T-helper 9 cell (primary cell): ENCODE measurements at places on chromosomes 6 and 20.

DNA sequence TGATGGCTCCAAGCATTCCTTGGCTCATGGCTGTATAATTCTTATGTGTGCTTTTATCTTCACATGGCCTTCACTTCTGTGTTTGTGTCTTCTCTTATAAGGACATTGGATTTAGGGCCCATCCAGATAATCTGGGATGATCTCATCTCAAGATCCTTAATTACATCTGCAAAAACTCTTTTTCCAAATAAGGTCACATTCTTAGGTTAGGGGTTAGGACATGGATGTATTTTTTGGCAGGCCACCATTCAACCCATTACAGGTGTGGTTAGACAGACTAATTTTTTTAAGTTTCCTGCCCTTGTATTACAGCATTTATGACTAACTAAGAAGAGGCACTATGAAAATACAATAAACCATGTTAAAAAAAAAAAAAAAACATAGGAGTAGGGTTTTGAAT is 254.0 kb downstream of the TPBG start:
- no peak for DNase-seq

DNA sequence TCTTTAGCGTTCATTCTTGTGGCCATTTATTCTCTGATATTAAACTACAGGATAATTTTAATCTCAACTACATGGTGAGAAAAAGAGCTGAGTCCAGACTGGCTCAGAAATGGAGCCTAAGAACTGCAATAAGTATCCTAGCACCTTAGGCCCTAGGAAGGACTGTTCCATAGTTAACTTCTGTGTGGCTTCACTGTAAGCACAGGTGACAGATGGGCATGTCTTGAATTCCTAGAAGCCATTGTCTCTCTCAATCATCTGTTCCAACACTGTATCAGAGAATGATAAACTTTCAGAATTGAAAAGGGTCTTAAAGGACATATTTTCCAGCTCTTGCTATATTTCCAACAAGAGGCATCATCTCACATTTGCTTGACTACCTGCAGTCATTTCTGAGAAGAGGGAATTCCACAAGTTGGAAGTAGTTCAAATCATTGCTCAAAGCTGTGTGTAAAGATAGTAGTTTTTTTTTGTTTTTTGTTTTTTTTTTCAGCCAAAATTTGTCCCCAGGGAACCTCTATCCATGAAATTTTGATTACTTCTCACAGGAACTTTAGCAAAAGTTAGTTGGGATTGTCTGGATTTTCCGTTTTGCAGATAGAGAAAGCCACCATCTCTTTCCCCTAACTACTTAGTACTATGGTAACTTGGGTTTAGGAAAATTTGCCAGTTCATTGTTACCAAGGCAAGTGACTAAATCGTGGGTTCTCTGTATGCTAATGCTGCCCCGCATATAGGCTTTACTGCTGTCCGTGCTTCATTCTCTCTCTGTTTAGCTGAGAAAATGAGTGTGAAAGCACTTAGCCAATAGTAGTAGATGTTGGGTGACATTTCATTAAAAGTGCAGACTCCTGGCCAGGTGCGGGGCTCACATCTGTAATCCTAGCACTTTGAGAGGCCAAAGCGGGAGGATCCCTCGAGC is 47.2 kb downstream of the KCNS1 start:
- no peak for DNase-seq

- DNase-seq = no peak
Measured at GRCh38 chr6:45487645-45488044, 109.9 kb upstream of the SUPT3H start.

- no peak for DNase-seq
Measured at GRCh38 chr6:104750449-104750848, 109.3 kb downstream of the HACE1 start.

- no peak for DNase-seq
Measured at GRCh38 chr6:136716917-136717715, 75.2 kb downstream of the MAP3K5 start.

DNA sequence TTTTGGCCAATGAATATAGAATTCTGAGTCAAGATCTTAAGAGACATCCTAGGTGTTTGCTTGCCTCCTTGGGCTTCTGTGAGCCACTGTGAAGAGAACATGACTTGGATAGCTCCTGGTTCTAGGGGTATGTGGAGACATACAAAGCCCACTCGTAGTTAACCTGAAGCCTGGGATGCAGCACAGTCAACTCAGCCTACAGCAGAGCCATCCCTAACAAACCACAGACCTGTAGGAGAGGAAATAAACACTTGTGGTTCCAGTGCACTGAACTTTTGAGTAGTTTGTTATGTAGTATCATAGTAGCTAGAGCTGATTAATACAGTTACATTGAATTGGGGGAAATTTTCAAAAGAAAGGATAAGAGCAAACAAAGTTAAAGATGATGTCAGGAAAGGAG is 474.4 kb upstream of the HSF2 start:
- no peak for DNase-seq

- DNase-seq = no peak
Measured at GRCh38 chr20:38167851-38168760, 3.0 kb upstream of the TGM2 start.

GRCh38 chr6:28758046-28758817 is 165.6 kb downstream of the TRIM27 start:
- no peak for DNase-seq

DNA sequence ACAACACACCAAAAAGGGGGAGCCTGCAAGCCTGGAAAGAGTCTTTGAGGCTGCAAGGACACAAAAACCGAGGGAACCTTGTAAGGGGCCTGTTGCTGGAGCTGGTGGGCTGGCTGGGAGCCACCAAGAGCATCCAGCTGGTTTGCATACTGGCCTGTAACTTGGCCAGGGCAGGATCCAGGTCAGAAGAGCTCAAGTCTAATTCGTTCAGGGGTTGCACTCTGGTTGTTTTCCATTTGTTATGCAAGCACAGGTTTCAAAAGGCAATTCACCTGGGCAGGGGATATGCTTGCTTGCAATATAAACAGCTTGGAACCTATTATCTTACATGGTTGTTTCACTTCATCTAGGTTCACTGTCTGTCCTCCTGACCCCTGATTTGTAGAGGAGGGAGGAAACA is 98.3 kb upstream of the GCM1 start:
- DNase-seq = no peak

DNA sequence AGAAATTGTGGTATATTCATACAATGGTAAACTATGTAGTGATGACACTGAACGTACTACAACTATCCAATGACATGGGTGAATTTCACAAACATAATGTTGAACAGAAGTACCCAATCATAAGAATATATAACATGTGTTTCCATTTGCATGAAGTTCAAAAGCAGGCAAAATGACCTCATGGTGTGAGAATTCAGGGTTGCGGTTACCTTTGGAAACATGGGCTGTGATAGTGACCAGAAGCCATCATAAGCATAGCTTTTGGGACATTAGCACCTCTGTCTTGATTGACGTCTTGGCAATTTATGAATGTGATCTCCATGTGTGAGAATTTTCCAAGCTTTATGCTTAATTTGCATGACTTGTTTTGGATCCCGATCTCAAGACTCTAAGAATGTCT is 500.1 kb upstream of the JAG1 start:
- no peak for DNase-seq

DNA sequence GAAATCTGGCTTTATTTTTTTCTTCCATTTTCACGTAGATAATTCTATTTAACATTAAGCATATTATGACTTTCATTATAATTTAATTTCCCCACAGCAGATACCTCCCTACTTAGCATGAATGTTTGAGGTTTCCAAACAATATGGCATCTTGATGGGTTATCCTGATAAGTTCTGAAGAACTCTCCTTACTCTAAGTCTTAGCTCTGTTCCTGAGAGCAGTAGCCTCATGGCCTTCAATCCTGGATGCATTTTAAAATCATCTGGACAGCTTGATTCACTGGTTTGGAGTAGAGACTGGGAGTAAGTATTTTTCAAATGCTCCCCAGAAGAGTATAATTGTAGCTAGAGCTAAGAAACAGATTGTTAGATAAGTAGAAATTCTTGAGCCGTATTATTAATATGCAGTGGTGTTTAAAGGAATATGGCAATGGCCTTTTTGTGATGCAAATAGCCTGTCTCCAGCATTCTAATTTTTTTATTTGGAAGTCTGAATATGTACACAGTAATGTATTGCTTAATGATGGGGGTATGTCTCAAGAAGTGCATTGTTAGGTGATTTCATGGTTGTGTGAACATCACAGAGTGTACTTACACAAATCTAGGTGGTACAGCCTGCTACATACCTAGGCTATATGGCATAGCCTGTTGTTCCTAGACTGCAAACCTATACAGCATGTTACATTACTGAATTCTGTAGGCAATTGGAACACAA is 110.5 kb upstream of the EEF1E1 start:
- no peak for DNase-seq

DNA sequence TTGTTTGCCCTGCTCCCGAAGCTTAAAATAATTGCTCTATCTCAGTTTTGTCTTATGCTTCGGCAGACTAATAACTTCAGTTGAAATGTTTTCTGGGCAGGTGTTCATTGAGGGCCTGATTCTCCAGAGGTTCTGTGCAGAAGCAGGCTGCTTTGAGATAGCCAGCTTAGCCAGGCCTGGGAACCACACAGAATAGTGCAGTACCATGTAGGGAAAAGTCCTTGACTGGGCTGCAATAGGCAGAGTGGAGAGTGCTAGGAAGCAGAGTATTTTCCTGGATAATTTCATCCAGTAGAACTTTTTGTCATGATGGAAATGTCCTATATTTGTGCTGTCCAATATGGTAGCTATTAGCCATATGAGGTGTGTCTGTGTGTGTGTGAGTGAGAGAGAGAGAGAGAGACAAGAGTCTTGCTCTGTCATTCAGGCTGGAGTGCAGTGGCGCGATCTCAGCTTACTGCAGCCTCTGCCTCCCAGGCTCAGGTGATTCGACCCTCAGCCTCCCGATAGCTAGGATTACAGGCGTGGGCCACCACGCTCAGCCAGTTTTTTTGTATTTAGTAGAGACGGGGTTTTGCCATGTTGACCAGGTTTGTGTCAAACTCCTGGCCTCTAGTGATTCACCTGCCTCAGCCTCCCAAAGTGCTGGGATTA is 15.9 kb downstream of the TOP1 start:
- no peak for DNase-seq

DNA sequence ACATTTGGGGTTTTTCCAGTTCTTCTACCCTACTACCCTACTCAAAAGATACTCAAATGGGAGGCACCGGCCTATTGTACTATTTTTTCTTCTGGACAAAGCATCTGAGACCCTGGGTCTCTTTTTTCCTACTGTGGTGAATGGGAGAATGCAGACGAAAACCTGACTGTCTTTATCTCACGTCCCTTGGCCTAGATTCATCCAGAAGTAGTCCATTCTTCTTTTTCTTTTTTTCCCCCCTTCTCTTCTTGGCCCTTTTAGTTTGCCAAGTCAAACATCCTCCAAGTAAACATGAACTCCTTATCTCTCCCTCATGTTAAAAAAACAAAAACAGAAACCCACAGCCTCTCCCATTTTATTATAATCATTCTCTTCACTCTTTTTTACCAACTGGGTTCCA is 8.7 kb upstream of the ILRUN start:
- no peak for DNase-seq

DNA sequence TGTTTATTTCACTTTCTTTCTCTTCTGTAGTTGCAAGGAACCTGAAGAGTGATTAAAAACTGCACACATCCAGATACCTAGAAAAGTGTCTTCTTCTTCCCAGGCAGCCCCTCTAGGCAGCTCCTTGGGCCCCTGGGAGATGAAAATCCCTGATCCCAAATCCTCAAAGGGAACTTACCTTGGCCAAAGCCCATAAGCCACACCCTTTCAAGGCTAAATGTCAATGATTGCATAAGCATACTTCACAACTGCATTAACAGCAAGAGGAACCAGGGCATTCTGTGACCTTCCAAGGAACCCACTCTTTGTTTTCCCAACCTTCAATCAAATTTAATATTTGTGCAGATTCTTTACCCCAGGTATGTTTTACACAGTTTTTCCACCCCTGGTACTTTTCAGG is 4.4 kb upstream of the HMGN3 start:
- DNase-seq = no peak

GRCh38 chr6:47357827-47358226 is 48.1 kb upstream of the TNFRSF21 start:
- no peak for DNase-seq

- DNase-seq = no peak
Measured at GRCh38 chr6:157255079-157255478, 68.2 kb downstream of the TMEM242 start.

DNA sequence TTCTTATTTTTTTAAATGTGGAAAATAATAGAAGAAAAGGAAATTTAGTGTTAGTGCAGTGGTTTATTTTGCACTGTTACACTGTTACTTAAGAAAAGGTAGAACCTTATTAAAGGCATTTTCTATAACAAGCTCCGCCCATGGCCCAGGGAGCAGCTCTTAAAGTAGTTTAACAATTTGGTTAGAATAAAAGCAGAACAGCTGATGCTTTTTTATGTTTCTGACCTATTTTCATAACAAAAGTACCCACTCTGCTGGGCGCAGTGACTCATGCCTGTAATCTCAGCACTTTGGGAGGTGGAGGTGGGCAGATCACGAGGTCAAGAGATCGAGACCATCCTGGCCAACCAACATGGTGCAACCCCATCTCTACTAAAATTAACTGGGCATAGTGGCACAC is 32.6 kb downstream of the DSTN start:
- no peak for DNase-seq

GRCh38 chr6:106997392-106998158 is 23.0 kb upstream of the CD24 start:
- DNase-seq = peak; percentile 29

GRCh38 chr6:125102891-125103290 is 50.7 kb upstream of the TPD52L1 start:
- DNase-seq = no peak

DNA sequence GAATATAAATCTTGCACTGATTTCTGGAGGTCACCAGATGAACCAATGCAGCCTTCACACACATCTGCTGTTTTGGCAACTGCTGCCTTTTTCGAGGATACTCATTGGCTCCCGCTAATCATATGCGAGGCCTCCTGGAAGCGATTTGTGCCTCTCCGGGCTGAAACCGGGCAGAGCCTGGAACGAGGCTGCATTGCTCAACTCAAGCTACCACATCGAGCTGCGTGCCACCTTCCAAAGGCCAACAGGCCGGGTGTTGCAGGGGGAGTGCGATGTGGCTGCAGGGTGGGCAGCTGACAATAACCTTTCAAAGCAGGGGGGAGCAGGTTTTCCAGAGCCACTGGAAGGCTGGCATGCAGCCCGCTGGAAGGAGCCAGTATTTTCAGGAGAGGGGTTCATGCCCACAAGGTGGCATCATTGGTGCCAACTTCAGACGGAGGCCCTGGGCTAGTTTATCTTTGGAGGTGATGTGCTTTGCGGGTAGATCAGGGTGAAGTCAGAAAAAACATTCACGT is 122.6 kb upstream of the IFNGR1 start:
- peak; percentile 34 for DNase-seq

DNA sequence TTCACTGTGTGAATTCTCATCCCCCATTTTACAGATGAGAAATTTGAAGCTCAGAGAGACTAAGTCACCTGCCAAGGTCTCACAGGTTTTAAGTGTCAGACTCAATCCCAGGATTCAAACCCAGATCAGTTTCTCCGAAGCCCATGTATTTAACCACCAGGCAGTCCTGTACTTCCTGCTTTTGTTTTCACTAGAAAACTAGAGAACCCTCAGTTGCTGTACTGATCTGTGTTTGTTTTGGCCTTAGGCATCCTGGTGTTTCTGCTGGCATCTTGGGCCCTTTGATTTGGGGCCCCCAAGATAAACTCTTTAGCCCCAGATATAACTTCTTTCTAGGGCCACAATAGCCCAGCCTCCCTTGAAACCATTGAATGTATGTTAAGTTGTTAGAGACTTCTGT is 36.5 kb downstream of the PPP1R16B start:
- no peak for DNase-seq
